ENCODE measurements at places on chromosomes 2 and 18.

- no peak for DNase-seq
These were observed 132.5 kb upstream of the EPAS1 start for GRCh38 chr2:46164529-46165301.

DNA sequence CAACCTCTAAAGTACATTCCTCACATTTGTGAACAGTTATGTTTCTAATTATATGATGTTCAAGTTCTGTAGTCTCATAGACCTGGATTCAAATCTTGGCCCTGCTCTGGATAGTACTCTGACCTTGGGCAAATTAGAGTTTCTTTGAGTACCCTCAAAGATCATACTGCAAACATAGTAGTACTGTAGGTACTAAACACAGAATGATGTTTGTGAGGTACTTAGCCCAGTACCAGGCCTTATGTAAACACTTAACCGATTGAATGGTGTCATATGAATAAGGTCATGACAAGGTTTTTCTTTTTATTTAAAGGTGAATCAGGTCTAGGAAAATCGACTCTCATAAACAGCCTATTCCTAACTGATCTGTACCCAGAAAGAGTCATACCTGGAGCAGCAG lies 19.1 kb downstream of the SEPTIN2 start:
- no peak for DNase-seq

GRCh38 chr2:166892397-166892796 lies 4.1 kb downstream of the XIRP2 start:
- DNase-seq: no peak

GRCh38 chr2:28185891-28186290 lies 206.8 kb upstream of the FOSL2 start:
- DNase-seq: no peak

DNA sequence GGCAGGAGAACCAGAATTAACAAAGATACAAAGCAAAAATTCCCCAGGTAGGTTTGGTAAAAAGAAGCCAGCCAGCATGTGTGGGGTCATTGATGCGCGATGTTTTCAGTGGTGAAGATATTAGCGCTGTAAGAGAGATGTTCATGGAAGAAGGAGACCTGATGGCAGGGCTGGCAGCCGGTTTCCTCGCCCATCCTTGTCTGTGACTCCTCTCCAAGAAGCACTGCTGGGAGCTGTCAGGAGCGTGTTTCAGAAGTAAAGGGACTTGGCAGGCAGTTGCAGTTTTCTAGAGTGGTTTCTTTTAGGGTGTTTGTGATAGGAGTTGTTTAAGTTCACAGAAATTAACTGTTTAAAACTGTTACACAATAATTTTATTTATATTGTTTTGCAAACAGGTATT lies 24.6 kb downstream of the TAF1B start:
- DNase-seq: no peak

DNA sequence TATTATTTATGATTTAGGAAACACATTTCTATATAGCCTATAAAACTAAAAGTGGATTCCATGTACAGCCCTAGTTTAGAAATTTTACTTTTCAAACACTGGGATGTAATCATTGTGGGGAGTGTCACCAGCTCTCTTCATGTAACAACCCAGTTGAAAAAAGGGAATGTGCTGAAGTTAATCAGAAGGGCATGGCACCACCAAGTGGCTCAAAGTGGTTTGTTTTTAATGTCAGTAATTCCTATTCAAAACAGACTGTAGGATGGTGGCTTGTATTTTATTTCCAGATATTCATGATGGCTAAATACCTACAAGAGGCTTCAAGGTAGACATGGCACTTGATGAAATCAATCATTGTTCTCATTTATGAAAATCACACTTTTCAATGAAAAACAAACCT lies 58.1 kb upstream of the TMEM182 start:
- no peak for DNase-seq
